ENCODE measurements at places on chromosomes 1 and 21. TPM values are rescaled to one million over a fixed set of nuclear protein-coding genes. Genes with fewer than 3 reads are reported as not detected.

DNA sequence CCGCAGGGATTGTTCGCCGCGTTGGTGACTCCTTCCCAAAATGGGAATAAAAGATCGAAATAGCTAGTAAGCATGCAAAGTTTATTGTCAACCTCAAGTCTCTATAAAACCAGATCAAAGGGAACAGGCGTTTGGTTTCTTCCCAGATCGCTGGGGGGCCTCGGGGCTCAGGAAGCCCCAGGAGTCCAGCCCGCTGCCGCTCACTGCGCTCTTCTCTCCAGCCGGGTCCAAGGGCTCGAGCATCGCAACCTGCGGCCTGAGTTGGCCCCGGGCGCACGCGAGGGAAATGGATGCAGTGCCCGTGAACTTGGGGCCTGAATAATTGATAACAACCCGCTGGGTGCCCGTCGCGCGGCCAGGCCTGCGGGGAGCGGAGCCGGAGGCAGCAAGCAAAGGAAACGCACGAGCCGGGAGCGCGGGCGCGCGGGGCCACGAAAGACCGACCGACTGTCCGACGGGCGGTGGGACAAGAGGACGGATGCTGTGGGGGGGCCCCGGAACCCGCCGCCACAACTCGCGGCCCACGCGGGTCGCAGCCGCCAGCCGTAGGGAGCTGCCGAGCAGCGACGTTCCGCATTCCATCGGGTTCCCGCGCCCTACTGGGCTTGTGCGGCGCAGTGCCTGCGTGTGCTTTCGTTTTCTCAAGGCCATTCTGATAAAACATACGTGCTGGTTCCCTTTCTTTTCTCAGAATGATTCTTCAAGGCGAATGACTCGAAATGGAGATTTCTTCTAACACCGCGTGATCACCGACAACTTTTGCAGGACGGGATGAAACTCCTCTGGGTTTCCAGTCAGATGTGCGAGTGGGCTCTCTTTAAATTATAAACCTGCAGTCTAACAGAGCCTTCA lies 14.0 kb upstream of the ALX3 start:
- H3K36me3 ChIP-seq, result no peaks in the 10 kb centered on the region
- no peaks in the 10 kb centered on the region for H3K27me3 ChIP-seq
- no peak for DNase-seq
- H3K4me1 ChIP-seq, result peaks cover 17% of the 10 kb centered on the region

DNA sequence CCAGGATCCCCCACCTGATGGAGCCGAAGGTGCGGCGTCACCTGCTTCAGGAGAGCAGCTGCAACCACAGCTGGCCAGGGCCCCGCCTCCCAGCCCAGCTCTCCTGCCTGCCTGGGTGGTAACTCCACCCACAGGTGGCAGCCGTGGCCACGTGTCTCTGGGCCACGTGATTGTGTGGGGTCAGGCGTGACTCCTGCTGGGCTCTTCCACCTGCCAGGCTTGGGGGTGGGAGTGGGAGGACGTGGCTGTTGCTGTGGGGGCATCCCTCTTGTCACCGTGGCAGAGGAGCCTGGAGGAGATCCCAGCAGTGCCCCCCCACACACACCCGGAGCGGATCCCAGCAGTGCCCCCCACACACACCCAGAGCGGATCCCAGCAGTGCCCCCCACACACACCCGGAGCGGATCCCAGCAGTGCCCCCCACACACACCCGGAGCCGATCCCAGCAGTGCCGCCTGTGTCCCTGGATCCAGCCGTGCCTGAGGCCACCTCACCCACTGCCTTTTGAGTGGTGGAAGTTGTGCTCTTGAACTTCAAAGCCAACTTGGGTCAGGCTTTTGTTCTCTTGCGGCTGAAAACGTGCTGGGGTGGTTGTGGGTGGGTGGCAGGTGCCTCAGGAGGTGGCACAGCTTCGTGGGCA lies 32.2 kb downstream of the POFUT2 start:
- H3K36me3 ChIP-seq, result no peaks in the 10 kb centered on the region
- DNase-seq, result no peak
- no peaks in the 10 kb centered on the region for H3K4me1 ChIP-seq
- H3K27me3 ChIP-seq, result no peaks in the 10 kb centered on the region

- H3K4me3 ChIP-seq, result no peak overlapping the region
- H3K36me3 ChIP-seq, result no peaks in the 10 kb centered on the region
- no peak for DNase-seq
Measured at GRCh38 chr21:46061950-46062349, 36.0 kb upstream of the COL6A2 start.

The C1orf94 gene
- not detected for total RNA-seq

- no peak overlapping the region for H3K27ac ChIP-seq
- no peaks in the 10 kb centered on the region for H3K36me3 ChIP-seq
- no peaks in the 10 kb centered on the region for H3K27me3 ChIP-seq
- DNase-seq, result no peak
Measured at GRCh38 chr21:38247738-38248510, 8.9 kb upstream of the KCNJ15 start.

The ZNF362 gene
- total RNA-seq, result 2.3 TPM

DNA sequence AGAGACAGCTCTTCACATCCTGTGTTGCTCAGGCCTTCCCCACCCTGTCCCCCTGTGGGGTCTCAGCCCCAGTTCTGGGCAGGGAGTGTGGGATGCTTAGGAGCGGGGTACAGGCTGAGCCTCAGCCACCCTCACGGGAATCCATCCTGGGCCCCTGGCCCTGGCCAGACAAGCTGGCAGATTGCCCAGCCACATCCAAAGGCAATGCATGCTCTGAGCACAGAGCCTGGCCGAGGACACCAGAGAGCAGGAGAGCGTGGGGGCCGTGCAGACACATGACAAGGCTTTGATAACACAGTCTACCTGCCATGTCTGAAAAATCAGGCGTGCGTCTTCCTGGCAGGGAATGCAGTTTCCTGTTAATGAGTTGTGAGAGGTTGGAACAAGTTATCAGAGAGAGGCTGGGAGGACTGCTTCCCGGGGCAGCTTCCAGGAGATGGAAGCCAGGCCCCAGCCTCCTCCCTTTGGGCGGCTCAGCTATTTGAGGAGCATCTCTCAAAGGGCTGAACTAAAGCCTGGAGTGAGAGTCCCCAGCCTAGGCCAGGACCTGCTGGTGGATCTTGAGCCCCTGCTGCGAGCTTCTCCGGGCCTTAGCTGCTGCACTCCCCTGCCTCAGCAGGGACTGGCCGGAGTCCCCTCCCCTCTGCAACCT lies 72.2 kb upstream of the SELENON start:
- H3K27ac ChIP-seq, result peak overlapping the region; percentile 12
- H3K36me3 ChIP-seq, result no peaks in the 10 kb centered on the region
- H3K4me1 ChIP-seq, result no peaks in the 10 kb centered on the region
- no peaks in the 10 kb centered on the region for H3K27me3 ChIP-seq
- peak; percentile 46 for DNase-seq

- H3K36me3 ChIP-seq, result no peaks in the 10 kb centered on the region
- H3K4me1 ChIP-seq, result no peaks in the 10 kb centered on the region
- H3K4me3 ChIP-seq, result no peak overlapping the region
- no peaks in the 10 kb centered on the region for H3K27me3 ChIP-seq
- H3K27ac ChIP-seq, result no peak overlapping the region
Measured at GRCh38 chr1:190436615-190437014, 41.0 kb downstream of the BRINP3 start.

The SYPL2 gene
- 0.14 TPM for total RNA-seq

The MPZ gene
- 0.37 TPM for total RNA-seq

The VSIG8 gene
- not detected for total RNA-seq

- no peaks in the 10 kb centered on the region for H3K27me3 ChIP-seq
- H3K27ac ChIP-seq, result no peak overlapping the region
- no peaks in the 10 kb centered on the region for H3K36me3 ChIP-seq
- no peak overlapping the region for H3K4me3 ChIP-seq
Measured at GRCh38 chr1:180533266-180533987, 25.3 kb upstream of the OVAAL start.

The S100A14 gene
- 4.4 TPM for total RNA-seq

The TCEA3 gene
- 49.3 TPM for total RNA-seq

DNA sequence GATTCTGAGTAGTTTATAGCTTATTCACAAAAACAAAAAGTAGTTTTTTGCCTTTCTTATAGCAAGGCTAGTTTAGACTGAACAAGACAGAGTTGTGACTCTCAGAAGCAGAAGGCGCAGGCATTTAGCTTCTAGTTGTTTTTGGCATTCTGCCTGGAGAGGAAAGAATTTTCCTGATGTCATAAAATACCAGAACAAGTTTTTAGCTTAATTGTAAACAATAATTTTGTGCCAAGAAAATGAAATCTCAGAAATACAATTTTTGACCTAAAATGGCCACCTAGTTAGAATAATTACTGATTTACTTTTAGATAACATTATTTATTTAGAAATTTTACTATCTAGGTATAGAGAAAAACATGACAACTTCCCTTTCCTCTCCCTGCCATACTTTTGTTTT lies 1.0 kb downstream of the DNAJB4 start:
- H3K4me1 ChIP-seq, result peaks cover 2% of the 10 kb centered on the region
- no peaks in the 10 kb centered on the region for H3K27me3 ChIP-seq
- no peaks in the 10 kb centered on the region for H3K36me3 ChIP-seq
- no peak for DNase-seq

- H3K4me3 ChIP-seq, result no peak overlapping the region
- H3K27me3 ChIP-seq, result no peaks in the 10 kb centered on the region
- H3K27ac ChIP-seq, result no peak overlapping the region
- peaks cover 48% of the 10 kb centered on the region for H3K4me1 ChIP-seq
- DNase-seq, result no peak
Measured at GRCh38 chr1:12480041-12480440, 138.0 kb downstream of the DHRS3 start.

The CFAP74 gene
- total RNA-seq, result under 0.01 TPM

The SMIM12 gene
- total RNA-seq, result 11.9 TPM

- no peak overlapping the region for H3K4me3 ChIP-seq
- H3K27ac ChIP-seq, result peak overlapping the region; percentile 27
- no peaks in the 10 kb centered on the region for H3K36me3 ChIP-seq
- no peak for DNase-seq
Measured at GRCh38 chr1:198934901-198935305, 296.1 kb downstream of the PTPRC start.

GRCh38 chr1:116448785-116449385 lies 75.8 kb downstream of the ATP1A1 start:
- DNase-seq, result no peak
- no peaks in the 10 kb centered on the region for H3K4me1 ChIP-seq
- no peak overlapping the region for H3K4me3 ChIP-seq
- H3K27ac ChIP-seq, result no peak overlapping the region

- no peaks in the 10 kb centered on the region for H3K4me1 ChIP-seq
- H3K36me3 ChIP-seq, result no peaks in the 10 kb centered on the region
- no peak overlapping the region for H3K4me3 ChIP-seq
- no peak for DNase-seq
- no peak overlapping the region for H3K27ac ChIP-seq
Measured at GRCh38 chr1:203992440-203992839, 80.5 kb upstream of the SOX13 start.

- no peaks in the 10 kb centered on the region for H3K27me3 ChIP-seq
- no peak for DNase-seq
- no peak overlapping the region for H3K4me3 ChIP-seq
Measured at GRCh38 chr1:55054396-55054795, 15.0 kb downstream of the PCSK9 start.

DNA sequence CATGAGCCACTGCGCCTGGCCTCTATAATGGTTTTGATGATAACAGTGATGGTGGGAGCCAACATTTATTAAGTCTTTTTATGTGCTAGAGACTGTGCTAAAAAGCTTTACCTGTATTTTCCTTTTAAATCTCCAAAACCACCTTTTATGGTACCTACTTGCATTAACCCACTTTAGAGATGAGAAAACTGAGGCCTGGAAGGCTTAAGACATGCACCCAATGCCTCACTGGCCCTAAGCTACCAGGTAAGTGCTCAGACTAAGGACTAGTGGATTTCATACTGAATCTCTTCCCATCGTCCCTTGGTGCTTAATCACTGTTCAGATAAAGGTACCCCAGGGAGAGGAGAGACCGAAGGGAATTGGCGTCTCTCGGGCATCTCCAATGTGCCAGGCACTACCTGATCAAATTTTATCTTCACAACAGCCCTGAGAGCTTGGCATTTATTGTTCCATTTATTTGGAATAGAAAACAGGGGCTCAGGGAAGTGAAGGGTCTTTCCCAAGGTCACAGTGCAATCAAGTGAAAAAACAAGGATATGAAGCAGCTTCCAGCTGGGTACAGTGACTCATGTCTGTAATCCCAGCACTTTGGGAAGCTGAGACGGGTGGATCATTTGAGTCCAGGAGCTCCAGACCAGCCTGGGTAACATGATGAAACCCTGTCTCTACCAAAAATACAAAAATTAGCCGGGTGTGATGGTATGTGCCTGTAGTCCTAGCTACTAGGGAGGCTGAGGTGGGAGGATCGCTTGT lies 84.2 kb downstream of the LACTBL1 start:
- H3K4me1 ChIP-seq, result no peaks in the 10 kb centered on the region
- H3K27me3 ChIP-seq, result no peaks in the 10 kb centered on the region
- DNase-seq, result no peak
- H3K36me3 ChIP-seq, result no peaks in the 10 kb centered on the region
- no peak overlapping the region for H3K4me3 ChIP-seq

DNA sequence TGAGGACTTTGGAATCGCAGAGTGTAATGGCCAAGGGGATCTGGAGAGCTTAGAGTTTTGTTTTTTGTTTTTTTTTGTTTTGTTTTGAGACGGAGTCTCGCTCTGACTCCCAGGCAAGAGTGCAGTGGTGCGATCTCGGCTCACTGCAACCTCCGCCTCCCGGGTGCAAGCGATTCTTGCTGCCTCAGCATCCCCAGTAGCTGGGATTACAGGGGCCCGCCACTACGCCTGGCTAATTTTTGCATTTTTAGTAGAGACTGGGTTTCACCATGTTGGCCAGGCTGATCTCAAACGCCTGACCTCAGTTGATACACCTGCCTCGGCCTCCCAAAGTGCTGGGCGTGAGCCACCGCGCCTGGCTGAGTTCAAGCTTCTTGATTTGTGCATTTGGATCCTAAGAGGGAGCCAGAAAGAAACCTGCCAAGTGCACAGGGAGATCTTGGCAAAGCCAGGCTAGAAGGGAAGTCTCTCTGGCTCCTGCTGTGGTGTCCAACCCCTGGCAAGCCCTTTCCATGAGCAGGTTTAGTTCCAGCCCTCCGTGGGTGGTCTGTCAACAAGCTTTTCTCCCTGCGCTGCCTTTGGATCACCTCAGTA lies 852 bp downstream of the FAAH start:
- H3K27ac ChIP-seq, result peak overlapping the region; percentile 86
- DNase-seq, result no peak
- H3K36me3 ChIP-seq, result no peaks in the 10 kb centered on the region
- H3K27me3 ChIP-seq, result no peaks in the 10 kb centered on the region
- peak overlapping the region; percentile 88 for H3K4me3 ChIP-seq
- peaks cover 15% of the 10 kb centered on the region for H3K4me1 ChIP-seq
